ENCODE measurements at places on chromosomes 16 and 17. TPM values are rescaled to one million over a fixed set of nuclear protein-coding genes. Genes with fewer than 3 reads are reported as not detected.

Gene PLK1
- total RNA-seq = 36.5 TPM

Gene PDE6G
- total RNA-seq = 1.3 TPM

Gene KRTAP1-1
- total RNA-seq = not detected

Gene KCNJ12
- 0.33 TPM for total RNA-seq

Gene CCL3
- total RNA-seq = not detected

Gene SPATA33
- total RNA-seq = 3.7 TPM

Gene GCGR
- total RNA-seq = not detected

Gene NXPH3
- total RNA-seq = 1.6 TPM

Gene KCNH4
- under 0.01 TPM for total RNA-seq

Gene RAB11FIP4
- not detected for total RNA-seq

Gene FAM171A2
- 8.4 TPM for total RNA-seq

Gene CCR7
- total RNA-seq = not detected

Gene DCTPP1
- total RNA-seq = 51.2 TPM

Gene PRSS53
- 1.3 TPM for total RNA-seq

Gene MRPL58
- total RNA-seq = 36.3 TPM

Gene SPEM2
- not detected for total RNA-seq

Gene MYL11
- total RNA-seq = not detected

Gene NHLRC4
- total RNA-seq = 2.4 TPM

Gene KRT20
- total RNA-seq = not detected

Gene GP1BA
- not detected for total RNA-seq

Gene SLC5A11
- total RNA-seq = 0.38 TPM

Gene PGAP3
- 4.9 TPM for total RNA-seq

Gene KCTD2
- total RNA-seq = 19.7 TPM

Gene CCDC154
- total RNA-seq = 0.10 TPM

Gene COX4I1
- total RNA-seq = 372 TPM

Gene OTOP3
- not detected for total RNA-seq

Gene OR2C1
- not detected for total RNA-seq

Gene CDH15
- total RNA-seq = 0.33 TPM

Gene MPP3
- total RNA-seq = 5.9 TPM

Gene KRT32
- total RNA-seq = not detected

Gene MYH13
- total RNA-seq = not detected

Gene FADS6
- not detected for total RNA-seq

Gene KRT222
- total RNA-seq = not detected

Gene VAT1L
- 1.7 TPM for total RNA-seq

Gene GH2
- not detected for total RNA-seq

Gene C1QL1
- not detected for total RNA-seq

Gene NACA2
- not detected for total RNA-seq

Gene CD300LF
- not detected for total RNA-seq

Gene RAB26
- total RNA-seq = 0.65 TPM

Gene CDRT15
- not detected for total RNA-seq

Gene GRAP
- total RNA-seq = 85.6 TPM
